ENCODE measurements at places on chromosomes 7 and 10. TPM values are rescaled to one million over a fixed set of nuclear protein-coding genes. Genes with fewer than 3 reads are reported as not detected.

The TNKS2 gene
- total RNA-seq, result 14.0 TPM

The EPDR1 gene
- total RNA-seq, result not detected

GRCh38 chr10:47260505-47261111, 39.4 kb upstream of the GDF10 start:
- DNase-seq, result no peak

DNA sequence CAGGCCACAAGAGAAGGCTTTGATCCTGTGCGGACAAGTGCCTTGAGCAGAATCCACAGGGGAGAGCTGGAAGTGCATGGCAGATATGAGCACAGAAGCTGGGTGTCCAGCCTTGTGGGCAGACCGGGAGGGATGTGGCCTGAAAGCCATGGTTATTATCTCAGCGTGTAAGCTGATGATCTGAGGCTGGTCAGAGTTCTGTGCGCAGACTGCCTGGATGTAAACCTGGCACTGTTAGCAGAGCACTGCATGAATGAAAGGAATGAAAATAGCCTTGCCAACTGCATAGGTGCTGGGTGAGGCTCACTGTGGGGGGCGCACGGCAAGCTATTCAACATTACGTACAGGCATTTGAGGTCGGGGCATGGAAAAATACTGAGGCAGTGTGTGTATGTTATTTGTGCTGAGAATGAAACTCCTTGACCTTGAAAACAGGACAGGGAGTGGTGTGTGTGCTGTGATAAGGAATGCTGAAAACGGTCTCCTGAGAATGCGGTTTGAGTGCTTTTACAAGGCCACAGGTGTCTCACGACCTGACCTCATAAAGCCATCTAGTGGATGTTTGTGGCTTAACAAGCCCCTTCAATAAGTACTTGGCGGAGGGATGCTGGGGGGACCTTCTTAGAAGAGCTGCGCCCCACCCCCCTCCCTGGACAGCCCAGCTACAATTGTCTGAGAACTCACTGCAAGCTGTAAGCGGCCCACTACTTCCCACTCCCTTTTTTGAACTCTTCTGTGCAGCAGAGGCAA, 18.7 kb downstream of the AKR1C1 start:
- peak; percentile 79 for DNase-seq

- no peak for DNase-seq
Measured at GRCh38 chr10:49559476-49559875, 20.6 kb upstream of the ERCC6 start.

DNA sequence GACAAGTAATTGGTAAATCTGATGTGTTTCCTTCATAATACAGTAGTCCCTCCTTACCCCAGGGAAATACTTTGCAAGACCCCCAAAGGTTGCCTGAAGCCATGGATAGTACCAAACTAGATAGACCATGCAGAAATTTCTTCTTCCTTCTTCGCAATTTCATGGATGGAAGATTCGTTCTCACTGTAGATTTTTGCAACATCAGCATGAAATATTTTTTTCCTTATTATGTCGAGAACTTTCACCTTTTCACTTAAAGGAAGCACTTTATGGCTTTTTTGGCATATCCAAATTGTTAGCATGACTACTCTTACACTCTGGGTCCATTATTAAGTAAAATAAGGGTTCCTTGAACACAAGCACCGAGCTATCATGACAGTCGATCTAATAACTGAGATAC, 333.2 kb downstream of the LHFPL3 start:
- DNase-seq, result no peak
